LHCN-M2 (cell line): ENCODE measurements at places on chromosomes 1 and 21.
A peak's percentile ranks its signal among the peaks of the same experiment; 100 is the strongest.

GRCh38 chr1:5819391-5820025 lies 172.7 kb downstream of the NPHP4 start:
- no peak for DNase-seq

GRCh38 chr1:2595261-2595811 lies 8.8 kb downstream of the PRXL2B start:
- no peak for DNase-seq

GRCh38 chr21:38988509-38989378 lies 183.0 kb downstream of the ETS2 start:
- DNase-seq: no peak

DNA sequence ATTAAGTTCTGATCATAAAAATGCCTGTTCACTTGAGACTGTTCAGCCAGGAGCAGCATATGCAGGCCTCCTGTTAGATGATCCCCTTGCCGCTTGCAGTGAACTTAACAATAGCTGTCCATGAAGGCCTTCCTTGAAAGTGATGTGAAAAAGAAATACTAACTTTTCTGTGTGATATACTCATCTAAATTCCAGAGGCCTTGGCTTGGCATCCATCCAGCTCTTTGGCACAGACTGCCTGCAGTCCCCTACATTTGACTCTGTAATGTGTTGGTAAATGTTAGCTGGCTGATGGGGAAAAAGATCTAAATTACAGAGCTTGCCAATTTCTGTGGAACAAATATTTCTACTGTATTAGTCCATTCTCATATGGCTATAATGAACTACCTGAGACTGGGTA lies 73.7 kb downstream of the KCNK2 start:
- DNase-seq: peak; percentile 64

- DNase-seq: no peak
Observed at GRCh38 chr21:14453339-14454015, 70.5 kb upstream of the HSPA13 start.

- DNase-seq: no peak
Observed at GRCh38 chr1:232600424-232601258, 29.3 kb downstream of the SIPA1L2 start.

DNA sequence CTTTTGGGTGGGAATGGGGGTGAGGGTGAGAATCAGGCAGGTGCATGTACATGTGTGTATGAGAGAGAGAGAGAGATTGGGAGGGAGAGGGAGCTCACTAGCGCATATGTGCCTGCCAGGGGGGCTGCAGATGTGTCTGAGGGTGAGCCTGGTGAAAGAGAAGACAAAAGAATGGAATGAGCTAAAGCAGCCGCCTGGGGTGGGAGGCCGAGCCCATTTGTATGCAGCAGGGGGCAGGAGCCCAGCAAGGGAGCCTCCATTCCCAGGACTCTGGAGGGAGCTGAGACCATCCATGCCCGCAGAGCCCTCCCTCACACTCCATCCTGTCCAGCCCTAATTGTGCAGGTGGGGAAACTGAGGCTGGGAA lies 95.0 kb downstream of the EPHB2 start:
- DNase-seq: no peak

GRCh38 chr1:98217601-98218000 lies 296.8 kb upstream of the DPYD start:
- no peak for DNase-seq

DNA sequence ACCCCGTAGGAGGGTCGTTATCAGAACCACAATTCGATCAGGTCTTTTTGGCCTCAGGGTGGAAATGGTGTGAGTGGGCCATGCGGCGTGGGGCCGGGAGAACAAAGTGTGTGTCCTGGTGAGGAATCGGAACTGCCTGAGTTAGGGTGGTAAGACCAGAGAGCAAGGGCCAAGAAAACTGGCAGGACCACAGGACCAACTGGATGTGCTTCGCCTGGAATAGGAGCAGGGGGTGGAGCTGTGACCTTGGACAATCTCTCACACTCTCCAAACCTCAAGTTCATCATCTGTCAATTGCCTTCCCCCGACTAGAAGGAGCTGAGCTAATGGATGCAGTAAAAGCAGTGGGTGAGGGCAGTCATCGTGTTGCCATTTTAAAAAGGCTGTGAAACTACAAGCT lies 59.5 kb downstream of the NAV1 start:
- no peak for DNase-seq

- no peak for DNase-seq
Observed at GRCh38 chr21:46317710-46318463, 5.8 kb downstream of the C21orf58 start.

- no peak for DNase-seq
Observed at GRCh38 chr1:226606311-226607267, 58.0 kb downstream of the STUM start.

DNA sequence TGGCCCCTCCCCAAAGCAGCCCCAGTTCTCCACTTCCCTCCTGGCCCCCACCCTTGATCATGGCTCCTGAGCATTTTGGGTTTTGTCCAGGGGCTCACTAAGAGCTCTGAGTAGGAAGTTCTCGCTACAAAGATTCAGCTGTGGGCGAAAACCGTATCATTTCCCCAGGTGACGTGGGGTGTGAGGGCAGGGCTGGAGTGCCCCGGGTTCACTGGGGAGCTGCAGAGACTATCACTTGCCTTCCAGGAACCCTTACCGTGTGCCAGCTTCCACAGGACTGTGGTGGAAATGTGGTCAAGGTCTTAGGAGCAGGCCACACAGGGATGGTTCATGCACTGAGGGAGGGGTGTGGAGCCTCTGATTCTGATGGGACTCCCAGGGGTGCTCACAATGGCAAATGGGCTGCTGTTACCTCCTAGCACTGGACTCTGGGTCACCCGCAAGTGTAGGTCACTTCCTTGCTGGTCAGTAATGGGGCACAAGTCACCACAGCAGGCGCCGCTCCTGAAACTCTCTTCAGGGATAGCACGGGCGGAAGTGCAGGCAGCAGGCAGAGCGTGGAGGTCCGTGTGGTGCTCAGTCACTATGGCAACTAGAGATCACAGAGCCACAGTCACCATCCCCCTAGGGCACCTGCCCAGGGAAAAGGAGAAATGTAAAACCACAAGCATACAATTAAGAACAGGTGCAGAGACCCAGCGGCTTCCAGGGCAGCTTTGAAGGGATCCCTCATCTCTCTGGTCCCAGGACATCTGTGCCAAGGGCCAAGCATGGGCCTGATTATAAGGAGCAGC lies 35.4 kb downstream of the RSPH1 start:
- DNase-seq: no peak
